ENCODE measurements at places on chromosomes 5 and 9. TPM values are rescaled to one million over a fixed set of nuclear protein-coding genes. Genes with fewer than 3 reads are reported as not detected.

GRCh38 chr5:118863345-118863744 is 125.0 kb downstream of the DTWD2 start:
- H3K4me1 ChIP-seq, result no peaks in the 10 kb centered on the region
- no peak overlapping the region for H3K27ac ChIP-seq
- no peak overlapping the region for H3K4me3 ChIP-seq
- H3K27me3 ChIP-seq, result no peaks in the 10 kb centered on the region
- DNase-seq, result no peak

DNA sequence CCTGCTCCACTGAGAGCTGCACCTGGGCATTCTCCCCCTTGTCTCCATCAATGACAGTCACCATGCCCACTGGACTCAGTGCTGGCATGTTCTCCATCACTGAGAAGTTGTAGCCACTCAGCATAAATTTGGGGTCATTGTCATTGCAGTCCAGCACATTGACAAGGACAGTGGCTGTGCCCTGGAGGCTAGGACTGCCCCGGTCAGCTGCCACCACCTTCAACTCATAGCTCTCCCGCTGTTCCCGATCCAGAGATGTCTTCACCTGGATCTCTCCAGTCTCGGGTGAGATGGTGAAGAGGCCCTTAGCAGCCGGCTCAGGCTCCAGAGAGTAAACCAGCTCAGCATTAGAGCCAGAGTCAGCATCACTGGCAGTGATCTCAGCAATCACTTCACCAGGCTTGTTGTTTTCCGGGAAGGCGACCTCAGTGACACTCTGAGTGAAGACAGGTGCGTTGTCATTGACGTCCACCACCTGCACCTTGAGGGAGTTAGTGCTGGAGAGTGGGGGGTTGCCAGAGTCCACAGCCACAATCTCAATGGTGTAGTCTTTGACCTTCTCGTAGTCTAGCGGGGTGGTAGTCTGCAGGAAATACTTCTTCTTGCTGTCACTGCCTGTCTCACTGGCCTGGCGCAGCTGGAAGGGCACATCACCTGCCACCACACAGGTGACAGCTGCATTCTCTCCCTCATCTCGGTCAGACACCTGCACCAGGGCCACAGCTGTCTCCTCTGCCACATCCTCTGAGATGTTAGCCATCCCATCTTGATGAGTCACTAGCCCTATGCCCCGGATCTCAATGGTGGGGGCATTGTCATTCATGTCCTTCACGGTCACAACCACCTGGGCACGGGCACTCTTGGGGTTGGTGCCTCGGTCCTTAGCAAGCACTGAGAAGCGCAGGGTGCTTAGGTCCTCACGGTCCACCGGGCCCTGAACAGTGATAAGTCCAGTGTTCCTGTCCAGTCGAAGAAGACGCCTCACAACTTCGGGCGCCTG is 13.5 kb downstream of the PCDH1 start:
- H3K27ac ChIP-seq, result no peak overlapping the region
- DNase-seq, result no peak
- H3K27me3 ChIP-seq, result no peaks in the 10 kb centered on the region
- no peaks in the 10 kb centered on the region for H3K36me3 ChIP-seq
- no peaks in the 10 kb centered on the region for H3K4me1 ChIP-seq

GRCh38 chr5:51846015-51846414 is 462.8 kb downstream of the ISL1 start:
- H3K27me3 ChIP-seq, result no peaks in the 10 kb centered on the region
- no peaks in the 10 kb centered on the region for H3K36me3 ChIP-seq
- H3K4me1 ChIP-seq, result no peaks in the 10 kb centered on the region

- H3K36me3 ChIP-seq, result no peaks in the 10 kb centered on the region
- H3K4me3 ChIP-seq, result no peak overlapping the region
- H3K27me3 ChIP-seq, result peaks cover 23% of the 10 kb centered on the region
- peak; percentile 36 for DNase-seq
These were observed 13.2 kb upstream of the KIF12 start for GRCh38 chr9:114112325-114112724.

Gene PTGS1
- 18.6 TPM for total RNA-seq

DNA sequence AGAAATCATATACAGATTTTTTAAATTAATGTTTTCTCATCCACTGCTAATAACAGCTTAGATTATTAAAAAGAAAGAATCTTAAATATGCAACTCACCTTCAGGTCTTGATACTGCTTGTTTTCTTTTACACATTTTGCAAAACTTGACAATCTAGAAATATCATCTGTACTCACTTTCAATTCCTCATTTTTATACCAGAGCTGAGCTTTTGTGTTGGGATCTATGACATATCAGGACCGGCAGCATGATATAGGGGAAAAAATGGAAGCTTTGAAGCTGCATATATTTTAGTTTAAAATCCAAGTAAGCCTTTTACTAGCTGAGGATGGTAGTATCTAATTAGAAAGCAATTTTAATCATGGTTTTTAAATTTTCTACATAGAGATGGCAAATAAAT is 75.7 kb upstream of the SMARCA2 start:
- H3K27me3 ChIP-seq, result no peaks in the 10 kb centered on the region
- no peak for DNase-seq
- no peaks in the 10 kb centered on the region for H3K36me3 ChIP-seq
- H3K4me1 ChIP-seq, result peaks cover 12% of the 10 kb centered on the region

Gene IL3
- not detected for total RNA-seq

Gene SLC25A48
- not detected for total RNA-seq

Gene BHMT2
- 0.46 TPM for total RNA-seq

- peak overlapping the region; percentile 75 for H3K27ac ChIP-seq
- no peak overlapping the region for H3K4me3 ChIP-seq
- H3K27me3 ChIP-seq, result no peaks in the 10 kb centered on the region
- peaks cover 68% of the 10 kb centered on the region for H3K36me3 ChIP-seq
- peak; percentile 91 for DNase-seq
These were observed 36.8 kb downstream of the NDST1 start for GRCh38 chr5:150544611-150545219.

DNA sequence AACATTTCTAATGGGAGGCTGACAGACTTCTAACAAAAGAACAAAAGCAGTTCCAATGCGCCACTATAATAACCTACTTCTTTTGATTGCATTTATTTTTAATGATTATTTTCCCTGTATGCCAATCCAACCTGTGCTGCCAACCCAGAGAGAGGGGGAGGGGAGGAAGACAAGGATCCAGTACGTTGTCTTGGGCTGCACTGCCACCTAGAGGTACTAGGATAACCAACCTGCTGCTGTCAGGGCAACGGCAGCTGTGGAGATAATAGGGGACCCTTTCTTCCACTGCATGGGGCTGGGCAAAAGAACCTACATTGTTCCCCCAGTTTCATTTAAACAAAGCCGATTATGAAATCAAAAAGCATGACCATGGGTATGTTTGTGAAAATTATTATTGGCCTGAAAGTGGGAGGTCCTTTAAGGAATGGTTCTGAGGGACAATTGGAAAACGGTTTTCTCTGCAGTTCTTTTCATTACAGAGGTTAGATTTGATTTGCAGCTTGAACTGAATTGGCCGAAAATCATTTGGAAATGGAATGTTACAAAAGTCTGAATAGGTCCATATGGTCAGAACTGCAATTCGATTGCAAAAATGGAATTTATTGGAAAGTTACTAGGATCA is 101.3 kb downstream of the RASEF start:
- H3K27ac ChIP-seq, result no peak overlapping the region
- DNase-seq, result peak; percentile 75
- H3K36me3 ChIP-seq, result no peaks in the 10 kb centered on the region
- H3K4me1 ChIP-seq, result no peaks in the 10 kb centered on the region

GRCh38 chr5:17105744-17106418 is 111.5 kb upstream of the BASP1 start:
- H3K36me3 ChIP-seq, result no peaks in the 10 kb centered on the region
- no peak overlapping the region for H3K27ac ChIP-seq
- H3K4me1 ChIP-seq, result no peaks in the 10 kb centered on the region
- no peak overlapping the region for H3K4me3 ChIP-seq

GRCh38 chr5:128956164-128956563 is 9.1 kb upstream of the SLC27A6 start:
- H3K4me3 ChIP-seq, result no peak overlapping the region
- H3K36me3 ChIP-seq, result no peaks in the 10 kb centered on the region
- no peak for DNase-seq
- H3K27me3 ChIP-seq, result no peaks in the 10 kb centered on the region
- no peak overlapping the region for H3K27ac ChIP-seq

DNA sequence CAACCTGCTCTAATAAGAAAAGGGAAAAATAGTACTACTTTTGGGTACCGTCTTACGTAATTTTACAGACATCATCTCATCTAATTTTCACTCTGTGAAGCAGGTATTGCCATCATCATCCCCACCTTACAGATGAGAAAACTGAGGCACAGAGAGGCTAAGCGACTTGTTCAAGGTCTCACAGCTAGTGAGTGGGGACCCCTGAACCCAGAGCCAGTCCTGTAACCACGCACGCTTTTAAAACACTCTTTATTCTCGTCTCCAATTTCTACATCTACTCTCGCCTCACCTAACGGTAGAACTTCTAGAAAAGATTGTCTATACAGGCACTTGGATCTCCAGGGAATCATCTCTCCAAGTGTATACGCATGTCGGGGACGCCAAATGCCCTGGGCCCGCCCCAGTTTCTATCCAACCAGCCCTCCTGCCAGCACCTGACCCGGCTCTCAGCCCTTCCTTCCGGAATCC is 1.5 kb upstream of the TRAF1 start:
- H3K36me3 ChIP-seq, result no peaks in the 10 kb centered on the region
- H3K27me3 ChIP-seq, result no peaks in the 10 kb centered on the region
- H3K4me3 ChIP-seq, result peak overlapping the region; percentile 54
- peaks cover 70% of the 10 kb centered on the region for H3K4me1 ChIP-seq

DNA sequence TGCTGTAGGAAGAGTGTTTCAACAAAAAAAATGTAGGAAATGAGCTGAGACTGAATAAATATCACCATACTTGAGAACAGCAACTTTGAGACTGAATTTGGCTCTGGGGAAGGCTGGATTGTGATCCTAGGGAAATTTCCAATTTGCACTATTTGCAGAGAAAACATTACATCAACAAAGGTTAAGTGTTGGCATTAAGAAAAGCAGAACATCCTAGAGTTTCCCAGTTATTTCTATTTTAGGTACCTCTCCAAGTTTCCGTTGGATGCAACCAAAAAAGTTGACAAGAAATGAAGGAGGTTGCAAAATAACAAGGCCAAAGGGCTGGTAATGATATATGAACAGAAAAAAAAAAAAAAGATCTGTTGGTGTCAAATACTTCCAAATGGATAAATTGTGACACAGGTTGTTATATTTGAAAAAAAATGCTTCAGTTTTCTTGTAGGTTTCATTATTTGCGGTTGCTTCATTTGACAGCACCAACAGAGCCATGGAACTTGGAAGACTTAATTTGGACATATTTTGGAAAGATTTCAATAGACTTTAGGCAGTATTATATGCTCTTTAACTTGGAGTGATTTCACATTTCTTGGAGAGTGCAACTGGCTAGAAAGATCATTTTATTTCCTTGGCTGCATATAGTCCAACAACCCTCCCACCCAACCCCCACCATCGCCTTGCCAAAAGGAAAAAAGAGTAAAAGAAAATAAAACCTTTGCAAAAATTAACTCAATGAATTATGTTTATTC is 230.8 kb downstream of the ZNF608 start:
- H3K36me3 ChIP-seq, result no peaks in the 10 kb centered on the region
- H3K4me3 ChIP-seq, result no peak overlapping the region
- H3K27ac ChIP-seq, result no peak overlapping the region
- H3K27me3 ChIP-seq, result no peaks in the 10 kb centered on the region
- H3K4me1 ChIP-seq, result no peaks in the 10 kb centered on the region
- no peak for DNase-seq

DNA sequence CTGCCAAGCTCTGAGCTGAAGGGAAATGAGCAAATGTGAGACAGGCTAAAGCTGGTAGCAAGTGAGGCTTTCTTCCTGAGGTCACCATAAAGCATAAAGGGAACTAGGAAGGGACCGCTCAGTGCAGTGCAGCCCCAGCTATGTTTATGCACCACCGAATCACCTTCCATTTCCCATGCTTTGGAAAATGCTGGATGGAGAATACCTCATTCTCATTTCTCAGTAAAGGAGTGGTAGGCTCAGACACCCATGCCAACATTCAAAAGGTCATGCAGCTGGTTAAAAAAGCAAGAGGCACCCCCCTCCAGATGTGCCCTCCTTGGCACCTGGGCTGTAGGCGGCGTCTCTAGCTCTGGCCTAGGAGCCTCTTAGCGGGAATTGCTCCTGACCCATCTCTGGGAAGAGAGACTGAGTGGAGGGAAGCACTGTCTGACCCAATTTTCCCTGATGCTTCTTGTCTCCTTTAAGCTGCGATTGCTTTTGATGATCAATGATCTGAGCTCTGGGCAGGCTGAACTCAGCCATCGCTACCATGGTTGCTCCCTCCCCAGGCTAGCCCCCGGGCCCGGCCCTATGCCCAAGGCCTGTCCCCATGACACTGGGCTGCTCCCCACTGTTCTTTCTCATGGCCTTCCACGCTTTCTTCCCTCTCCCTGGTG is 58.7 kb downstream of the ZNF354C start:
- no peaks in the 10 kb centered on the region for H3K4me1 ChIP-seq
- H3K36me3 ChIP-seq, result no peaks in the 10 kb centered on the region
- no peak overlapping the region for H3K4me3 ChIP-seq
- DNase-seq, result peak; percentile 41
- no peaks in the 10 kb centered on the region for H3K27me3 ChIP-seq

DNA sequence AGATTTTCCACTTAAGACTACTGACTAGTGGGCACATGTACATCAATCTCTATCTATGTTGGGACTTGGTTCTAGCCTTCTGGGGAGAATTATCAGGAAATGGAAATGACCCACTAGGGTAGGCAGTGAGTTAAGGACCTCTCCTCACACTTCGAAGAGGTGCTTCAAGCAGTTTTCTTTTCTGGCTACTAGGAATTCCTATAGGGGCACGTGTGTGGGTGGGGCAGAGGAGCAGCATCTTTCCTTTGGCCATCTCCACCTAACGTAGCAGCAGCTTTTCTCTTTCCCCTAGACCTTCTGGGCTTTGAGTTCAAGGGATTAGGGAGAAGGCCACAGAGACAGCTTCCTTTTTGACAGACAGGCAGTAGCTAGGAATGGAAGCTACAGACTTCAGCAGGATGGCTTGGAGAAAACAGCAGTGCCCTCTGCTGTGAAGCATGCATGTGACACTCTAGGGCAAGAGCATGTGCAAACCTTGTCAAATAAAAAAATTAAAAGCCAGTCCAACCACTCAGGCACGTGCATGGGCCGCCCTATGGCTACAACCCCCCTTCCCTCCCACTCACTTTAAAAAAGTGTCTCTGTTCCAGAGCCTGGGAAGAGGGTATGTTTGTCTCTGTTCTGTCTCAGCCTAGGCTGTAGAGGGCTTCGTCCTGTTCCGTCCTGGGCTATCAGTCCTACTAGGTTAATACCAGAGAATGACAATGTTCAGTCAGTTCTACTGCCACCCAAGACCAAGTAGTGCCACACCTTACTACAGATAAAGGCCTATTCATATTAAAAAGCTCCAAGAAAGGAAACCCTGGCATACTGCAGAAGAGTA is 8.7 kb upstream of the GFRA3 start:
- H3K4me1 ChIP-seq, result no peaks in the 10 kb centered on the region
- no peaks in the 10 kb centered on the region for H3K36me3 ChIP-seq
- no peak overlapping the region for H3K4me3 ChIP-seq
- DNase-seq, result no peak

Gene FOXD4
- 0.41 TPM for total RNA-seq

Gene KIF4B
- 0.14 TPM for total RNA-seq

Gene DDX46
- 65.5 TPM for total RNA-seq

Data from spleen (tissue), 13 donors.